ENCODE measurements at places on chromosomes 13 and 19. TPM values are rescaled to one million over a fixed set of nuclear protein-coding genes. Genes with fewer than 3 reads are reported as not detected.

CD70 gene
- total RNA-seq, result not detected

MYO1F gene
- total RNA-seq, result 0.17 TPM

ANKRD24 gene
- 2.3 TPM for total RNA-seq

DNA sequence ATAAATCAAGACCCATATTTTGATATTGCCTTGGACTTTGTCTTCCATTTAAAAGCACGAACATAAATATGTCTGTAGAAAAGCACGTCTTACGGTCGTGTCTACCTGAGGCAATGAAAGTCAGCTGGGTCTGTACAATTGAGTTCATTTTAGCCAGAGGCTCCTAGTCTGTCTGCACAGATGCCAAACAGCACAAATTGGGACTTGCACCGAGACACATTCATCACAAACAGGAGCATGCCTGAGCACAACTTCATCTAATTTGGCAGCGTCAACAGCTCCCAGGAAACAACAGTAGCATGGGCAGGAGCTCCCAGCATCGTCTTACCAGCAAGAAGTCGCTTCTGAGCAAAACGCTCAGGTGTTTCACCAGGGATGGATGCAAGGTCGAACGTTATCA is 687.0 kb downstream of the EFNB2 start:
- peak; percentile 18 for DNase-seq

Data from fibroblast of lung (primary cell).